ENCODE measurements at places on chromosomes 5 and 9.

- DNase-seq: no peak
Observed at GRCh38 chr5:179585941-179586401, 35.6 kb downstream of the RUFY1 start.

- DNase-seq: no peak
Observed at GRCh38 chr5:102529031-102529430, 30.2 kb upstream of the SLCO6A1 start.

- no peak for DNase-seq
Observed at GRCh38 chr5:77770293-77771005, 5.7 kb downstream of the TBCA start.

DNA sequence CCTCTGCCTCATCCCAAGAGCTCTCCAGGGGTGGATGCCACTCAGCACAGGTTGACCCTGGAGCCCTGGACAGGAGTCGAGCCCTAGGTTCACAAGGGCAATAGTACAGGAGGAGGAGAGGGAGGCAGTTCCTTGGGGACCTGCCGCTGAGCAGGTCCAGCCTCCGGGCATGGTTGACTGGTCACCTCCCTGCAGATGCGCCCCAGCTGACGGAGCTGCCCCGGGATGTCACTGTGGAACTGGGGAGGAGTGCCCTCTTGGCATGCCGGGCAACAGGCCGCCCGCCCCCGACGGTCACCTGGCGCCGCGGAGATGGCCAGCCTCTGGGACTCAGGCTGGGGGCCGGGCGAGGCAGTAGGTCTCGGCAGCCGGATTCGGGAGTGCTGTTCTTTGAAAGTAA, 53.7 kb downstream of the HMCN2 start:
- no peak for DNase-seq

- DNase-seq: no peak
Observed at GRCh38 chr9:104269996-104270963, 176.2 kb downstream of the SMC2 start.

DNA sequence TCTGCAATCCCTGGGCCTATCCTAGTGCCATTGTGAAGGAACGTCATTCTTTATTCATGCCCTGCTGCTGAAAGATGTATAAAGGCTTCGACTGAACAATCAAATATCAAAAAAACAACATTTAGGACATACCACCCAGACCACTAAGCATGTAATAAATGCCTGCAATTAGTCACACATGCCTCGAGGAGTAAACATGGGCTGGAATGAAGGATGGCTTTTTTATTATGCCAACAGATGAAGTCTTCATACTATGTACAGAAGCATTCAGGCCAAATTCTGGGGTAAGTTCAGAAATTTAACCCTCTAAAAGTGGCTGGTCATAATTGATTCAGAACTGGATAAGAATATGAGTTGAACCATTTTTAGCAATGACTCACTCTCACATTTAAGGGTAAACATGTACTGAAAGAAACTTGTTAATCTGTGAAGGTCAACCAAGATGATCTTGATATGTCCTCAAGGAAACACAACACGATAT, 38.1 kb downstream of the FAM240B start:
- no peak for DNase-seq

- DNase-seq: no peak
Observed at GRCh38 chr5:128965638-128966302, 482 bp downstream of the SLC27A6 start.

GRCh38 chr5:170533383-170533782, 29.6 kb downstream of the KCNIP1 start:
- DNase-seq: no peak

DNA sequence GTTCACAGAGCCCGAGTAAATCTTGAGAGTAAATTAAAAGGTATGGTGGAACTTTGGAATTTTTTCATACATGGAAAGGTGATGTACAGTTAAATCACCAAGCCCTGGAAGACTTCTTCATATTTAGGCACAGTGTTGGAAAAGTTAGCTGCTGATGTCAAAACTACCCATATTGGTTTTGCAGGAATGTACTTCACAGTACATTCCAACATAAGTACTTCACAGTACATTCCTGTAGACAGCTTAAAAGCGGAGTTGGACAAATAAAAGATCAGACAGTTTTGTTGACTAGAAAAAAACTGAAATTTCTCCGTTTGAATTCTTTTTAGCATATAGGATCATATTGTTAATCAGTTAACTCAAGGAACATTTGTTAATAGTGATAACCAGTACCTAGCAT, 1.8 kb downstream of the RANBP17 start:
- DNase-seq: no peak

Measured in stimulated activated effector memory CD8-positive, alpha-beta T cell treated with anti-CD3 and anti-CD28 coated beads, Interleukin-12 subunit alpha, Interleukin-12 subunit beta, amount 100 ng/mL, for 72 hours (primary cell).